ENCODE measurements at places on chromosomes 13 and 19.

- DNase-seq = peak; percentile 44
Measured at GRCh38 chr13:84645196-84646012, 763.1 kb upstream of the SLITRK1 start.

GRCh38 chr19:50380751-50381151 is 3.4 kb upstream of the POLD1 start:
- no peak for DNase-seq

GRCh38 chr19:36605101-36605876 is at the start of gene ZNF382:
TSS of gene ZNF382 (plus strand) at chr19:36605313. CDS start at chr19:36609915, 4,602 bp downstream.
- DNase-seq = peak; percentile 78

GRCh38 chr19:12112701-12113100 is 27.4 kb downstream of the ZNF20 start:
- DNase-seq = no peak

- DNase-seq = no peak
Measured at GRCh38 chr19:17061691-17062090, 13.6 kb downstream of the HAUS8 start.

DNA sequence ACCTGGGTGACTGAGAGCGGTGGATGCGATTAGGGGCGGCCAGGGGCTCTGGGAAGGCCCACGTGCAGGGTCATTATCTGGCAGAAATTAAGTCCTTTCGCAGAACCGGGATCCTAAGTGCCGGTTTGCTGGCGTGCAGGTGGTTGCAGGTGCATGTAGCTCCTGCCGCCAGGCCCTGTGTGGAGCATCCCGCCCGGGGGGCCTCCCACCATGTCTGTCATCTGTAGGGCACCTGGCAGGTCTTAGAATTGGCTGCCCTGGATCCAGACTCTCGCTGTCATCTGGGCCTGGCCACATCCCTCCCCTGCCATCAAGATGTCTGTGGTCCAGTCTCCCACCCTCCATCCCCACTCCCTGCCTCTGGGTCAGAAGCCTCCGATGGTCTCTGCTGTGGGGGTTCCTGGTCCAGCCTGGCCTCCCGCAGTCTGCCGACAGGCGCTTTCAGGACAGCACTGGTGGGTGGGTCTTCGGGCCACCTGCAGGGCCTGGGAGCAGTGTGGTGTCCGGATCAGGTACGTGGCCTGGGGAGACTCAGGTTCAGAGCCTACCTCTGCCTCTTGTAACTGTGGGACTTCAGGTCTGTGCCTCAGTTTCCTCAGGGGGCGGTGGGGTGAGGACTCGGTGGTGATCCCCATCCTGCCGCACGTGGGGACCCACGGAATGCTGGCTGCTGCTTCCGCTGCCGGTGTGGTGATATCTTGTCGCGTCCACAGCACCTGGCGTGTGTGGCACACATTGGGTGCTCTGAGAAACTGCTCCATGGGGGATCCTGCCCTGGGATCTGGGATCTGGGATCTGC is 5.4 kb downstream of the GNA11 start:
- no peak for DNase-seq

Data from NCI-H2171 treated with DMSO at 0.1 percent for 48 hours (cell line).